ENCODE measurements at places on chromosomes 16 and 17.

DNA sequence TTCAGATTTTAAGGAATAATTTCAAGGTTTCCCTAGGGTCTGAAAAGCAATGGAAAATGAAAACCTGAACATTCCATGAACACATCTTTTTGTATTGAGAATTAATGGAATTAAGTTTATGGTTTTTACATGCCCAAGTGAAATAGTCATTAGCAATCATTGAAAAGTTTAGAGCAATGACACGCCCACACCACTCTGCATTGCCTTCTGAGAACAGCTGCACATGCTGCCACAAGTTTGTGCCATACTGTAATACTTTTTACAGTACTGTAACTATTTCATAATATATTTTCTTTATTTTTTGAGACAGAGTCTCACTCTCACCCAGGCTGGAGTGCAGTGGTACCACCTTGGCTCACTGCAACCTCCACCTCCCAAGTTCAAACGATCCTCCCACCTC lies 345.2 kb upstream of the PMFBP1 start:
- no peak for DNase-seq

GRCh38 chr16:56880176-56880575 lies 15.2 kb downstream of the SLC12A3 start:
- no peak for DNase-seq

DNA sequence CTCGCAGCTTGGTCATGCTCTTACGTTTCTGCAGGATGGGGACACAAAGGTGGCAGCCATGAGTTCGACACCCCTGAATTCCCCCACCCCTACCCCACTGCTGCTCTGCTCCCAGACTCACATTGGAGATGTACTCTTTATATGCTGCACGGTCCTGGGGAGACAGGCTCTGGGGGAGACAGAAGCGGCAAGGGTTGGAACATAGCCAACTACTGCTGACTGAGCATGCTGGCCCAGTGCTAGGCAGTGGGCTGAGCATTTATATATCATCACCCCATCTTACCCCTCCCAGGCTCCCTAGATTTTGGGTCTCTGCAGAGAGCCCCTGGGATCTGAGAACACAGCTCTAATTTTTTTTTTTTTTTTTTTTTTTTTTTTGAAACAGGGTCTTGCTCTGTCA lies 8.1 kb upstream of the ATXN7L3 start:
- no peak for DNase-seq

DNA sequence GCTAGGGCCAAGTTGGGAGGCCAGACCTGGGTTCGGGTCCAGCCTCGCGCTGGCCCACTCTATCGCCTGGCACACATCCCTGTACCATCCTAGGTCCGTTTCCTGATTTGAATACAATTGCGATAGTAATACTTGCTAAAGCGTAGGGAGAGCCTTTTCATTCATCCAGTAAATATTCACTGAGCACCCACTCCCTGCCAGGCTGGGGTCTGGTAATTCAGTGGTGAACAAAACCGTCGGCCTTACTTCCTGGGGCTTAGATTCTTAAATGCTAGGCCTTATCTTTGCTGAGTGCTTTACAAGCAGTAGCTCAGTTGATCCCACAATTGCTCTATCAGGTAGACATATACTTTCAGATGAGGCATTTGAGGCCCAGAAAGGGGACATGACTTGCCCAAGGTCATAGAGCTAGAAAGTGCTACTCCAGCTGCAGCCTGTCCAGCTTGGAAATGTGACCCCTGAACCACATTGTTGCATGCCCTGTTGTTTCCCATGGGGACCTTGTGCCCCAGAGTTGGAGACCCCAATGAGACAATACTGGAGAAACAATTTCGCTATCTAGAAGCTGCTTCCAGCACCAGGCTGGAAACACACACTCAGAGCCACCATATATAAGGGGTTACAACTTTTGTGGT lies 691 bp downstream of the USB1 start:
- no peak for DNase-seq

DNA sequence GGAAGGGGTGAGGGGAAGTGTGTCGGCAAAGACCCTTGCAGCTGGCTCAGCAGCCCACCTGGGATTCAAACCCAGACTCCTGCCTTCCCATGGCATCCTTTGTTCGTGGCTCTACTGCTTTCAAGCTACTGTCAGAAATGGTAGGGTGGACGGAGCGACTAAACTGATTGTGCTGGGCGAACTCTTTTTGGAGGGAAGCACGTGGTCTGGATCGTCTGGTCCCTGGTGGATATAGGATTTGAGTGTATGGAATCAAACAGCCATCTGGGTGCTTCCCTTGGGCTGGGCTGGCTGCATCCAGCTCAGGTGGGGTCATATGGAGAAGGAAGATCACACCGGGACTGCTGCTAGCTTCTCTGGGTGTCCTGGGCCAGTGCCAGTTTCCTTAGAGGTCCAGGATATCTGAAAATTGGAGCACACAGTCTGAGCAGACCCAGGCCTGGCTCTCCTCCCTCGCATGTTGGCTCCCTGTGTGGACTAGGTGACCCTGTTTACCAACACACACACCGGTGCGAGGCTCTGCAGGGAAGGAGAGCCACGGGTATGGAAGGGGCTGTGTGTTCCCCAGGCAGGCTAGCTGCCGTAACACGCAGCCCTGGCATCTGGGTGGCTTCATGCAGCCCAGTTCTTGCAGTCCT lies 8.6 kb downstream of the CMIP start:
- no peak for DNase-seq

DNA sequence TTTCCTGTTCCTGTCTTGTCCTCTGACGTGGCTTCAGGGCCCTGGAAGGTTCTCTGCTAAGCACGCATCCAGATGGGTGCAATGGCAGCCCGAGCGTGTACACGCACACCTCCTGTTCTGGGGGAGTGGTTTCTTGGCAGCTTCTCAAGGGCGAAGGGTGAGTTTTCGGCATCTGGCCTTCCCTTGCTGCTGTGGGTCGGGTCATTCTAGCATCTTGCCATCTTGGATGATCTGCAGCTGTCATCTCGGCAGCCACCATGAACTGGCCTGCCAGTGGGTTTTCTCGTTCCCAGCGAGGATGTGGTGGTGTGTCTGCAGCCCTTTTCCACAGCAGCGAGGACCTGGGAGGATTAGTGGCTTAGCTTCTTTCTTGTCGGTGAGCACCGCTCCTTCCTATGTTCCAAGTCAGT lies 10.6 kb downstream of the MSI2 start:
- DNase-seq: no peak

All from amniotic stem cell (primary cell).